ENCODE measurements at places on chromosomes 13 and 19.

GRCh38 chr13:20489185-20489820 lies 36.4 kb downstream of the CRYL1 start:
- DNase-seq, result no peak

DNA sequence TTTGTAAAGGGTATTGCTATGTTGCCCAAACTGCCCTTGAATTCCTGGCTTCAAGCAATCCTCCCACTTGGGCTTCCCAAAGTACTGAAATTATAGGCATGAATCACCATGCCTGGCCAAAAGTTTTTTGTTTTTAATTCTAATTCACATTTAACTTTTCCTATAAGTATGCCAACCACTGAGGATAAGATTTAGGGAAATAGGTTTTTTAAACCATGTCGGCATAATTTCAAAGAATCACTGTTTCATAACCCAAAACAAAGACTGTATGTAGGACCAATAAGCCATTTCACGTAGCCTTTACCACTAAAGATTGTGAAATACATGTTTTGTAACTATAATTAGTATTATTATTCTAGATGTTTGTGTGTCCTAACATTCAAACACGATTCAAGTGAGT lies 8.2 kb downstream of the ZDHHC20 start:
- DNase-seq, result no peak

GRCh38 chr13:79306650-79307049 lies 99.4 kb downstream of the RBM26 start:
- DNase-seq, result no peak

DNA sequence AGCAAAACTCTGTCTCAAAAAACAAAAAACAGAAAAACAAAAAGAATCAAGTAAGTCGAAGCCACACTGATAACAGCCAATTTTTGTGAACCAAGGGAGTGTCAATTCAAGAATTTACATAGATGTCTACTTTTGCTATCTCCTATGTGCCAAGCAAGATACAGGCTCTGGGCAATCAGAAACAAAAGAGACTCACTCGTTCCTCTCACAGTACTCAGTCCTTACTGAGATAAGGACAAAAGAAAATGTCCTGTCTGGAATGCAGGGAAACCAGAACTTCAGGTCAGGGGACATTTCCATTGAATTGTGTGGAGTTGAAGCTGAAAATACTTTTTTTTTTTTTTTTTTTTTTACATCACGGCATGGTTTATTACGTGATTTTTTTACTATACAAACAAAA lies 53.0 kb downstream of the NLRP12 start:
- DNase-seq, result no peak

DNA sequence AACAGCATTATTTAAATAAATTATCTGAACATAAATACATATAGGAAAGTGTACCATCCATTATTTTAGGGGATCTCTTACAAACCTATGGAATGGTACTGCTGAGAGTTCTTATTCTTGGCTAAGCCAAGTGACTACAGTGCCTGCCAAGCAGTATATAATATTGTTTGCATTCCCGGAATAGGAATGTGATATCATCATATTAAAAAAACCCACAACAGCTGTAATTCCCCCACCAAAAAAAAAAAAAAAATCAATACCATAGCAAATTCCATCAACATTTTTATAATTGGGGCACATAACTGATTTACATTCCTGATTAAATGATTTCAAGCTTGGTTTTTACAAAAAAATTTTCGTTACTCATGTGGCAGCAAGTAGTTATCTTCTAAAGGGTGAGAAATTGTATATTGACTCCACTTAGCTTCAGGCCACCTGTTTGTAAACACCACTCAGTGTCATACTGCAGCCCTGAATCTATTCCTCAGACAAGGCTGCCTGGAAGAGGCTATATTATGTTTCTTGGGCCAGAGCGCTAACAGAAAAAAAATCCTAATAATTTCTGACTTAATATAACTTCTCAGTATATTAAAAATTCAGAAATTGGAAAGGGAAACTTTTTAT lies 278.1 kb downstream of the DNAJC15 start:
- no peak for DNase-seq

- DNase-seq, result no peak
These were observed 760.4 kb upstream of the PCDH20 start for GRCh38 chr13:62176051-62176450.

DNA sequence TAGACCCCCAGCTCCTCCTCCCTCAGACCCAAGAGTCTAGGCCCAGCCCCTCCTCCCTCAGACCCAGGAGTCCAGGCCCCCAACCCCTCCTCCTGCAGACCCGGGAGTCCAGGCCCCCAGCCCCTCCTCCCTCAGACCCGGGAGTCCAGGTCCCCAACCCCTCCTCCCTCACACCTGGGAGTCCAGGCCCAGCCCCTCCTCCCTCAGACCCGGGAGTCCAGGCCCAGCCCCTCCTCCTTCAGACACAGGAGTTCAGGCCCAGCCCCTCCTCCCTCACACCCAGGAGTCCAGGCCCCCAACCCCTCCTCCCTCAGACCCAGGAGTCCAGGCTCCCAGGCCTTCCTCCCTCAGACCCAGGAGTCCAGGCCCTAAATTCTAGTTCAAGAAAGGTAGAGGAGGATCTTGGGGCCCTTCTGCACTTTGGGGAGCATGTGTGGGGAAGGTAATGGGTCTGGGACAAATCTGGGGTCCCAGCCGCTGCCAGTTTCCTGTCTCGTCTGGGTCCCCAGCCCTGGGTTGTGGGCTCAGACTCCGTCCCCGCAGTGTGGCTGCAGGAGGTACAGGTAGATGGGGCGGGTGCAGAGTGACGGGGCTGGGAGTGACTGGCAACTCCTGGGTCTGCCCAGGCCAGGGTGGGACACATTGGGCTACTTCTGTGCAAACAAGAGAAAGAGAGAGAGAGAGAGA lies 3.2 kb upstream of the TMEM190 start:
- DNase-seq, result no peak

DNA sequence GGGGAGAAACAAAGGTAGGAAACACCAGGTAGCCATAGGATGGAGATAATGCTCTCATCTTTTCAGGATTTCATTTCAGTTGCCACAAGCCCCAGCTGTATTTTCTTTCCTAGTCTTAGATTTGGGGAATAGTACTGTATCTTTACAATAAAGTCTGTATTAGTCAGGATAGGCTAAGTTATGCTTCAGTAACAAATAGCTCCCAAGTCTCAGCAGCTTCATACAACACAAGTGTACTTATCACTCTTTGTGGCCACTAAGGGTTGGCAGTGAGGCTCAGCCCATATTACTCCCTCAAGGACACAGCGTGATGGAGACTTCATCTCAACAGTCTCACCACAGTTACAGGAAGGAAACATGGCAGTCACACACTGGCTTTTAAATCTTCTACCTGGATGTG lies 61.4 kb downstream of the STARD13 start:
- DNase-seq, result no peak

- DNase-seq, result no peak
These were observed 2.8 kb downstream of the IQCN start for GRCh38 chr19:18271433-18271841.

DNA sequence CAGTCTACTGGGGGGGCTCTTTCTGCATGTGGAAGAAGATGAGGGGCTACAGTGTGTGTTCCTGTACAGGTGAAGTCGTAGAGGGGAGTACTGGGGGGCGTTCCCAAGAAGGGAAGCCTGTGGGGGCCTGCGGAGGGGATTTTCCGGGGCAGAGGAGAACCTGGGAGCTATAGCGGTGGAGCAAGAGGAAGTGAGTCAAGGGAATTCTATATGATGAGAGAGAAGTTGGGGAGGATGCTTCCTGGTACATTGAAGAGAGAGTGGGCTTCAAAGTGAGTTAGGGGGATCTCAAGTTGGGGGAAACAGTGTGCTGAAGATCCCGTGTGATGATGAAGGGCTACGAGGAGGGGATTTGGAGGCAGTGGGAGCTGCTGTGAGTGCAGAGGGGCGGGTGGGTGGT lies 1.9 kb upstream of the CACNG8 start:
- DNase-seq, result no peak

DNA sequence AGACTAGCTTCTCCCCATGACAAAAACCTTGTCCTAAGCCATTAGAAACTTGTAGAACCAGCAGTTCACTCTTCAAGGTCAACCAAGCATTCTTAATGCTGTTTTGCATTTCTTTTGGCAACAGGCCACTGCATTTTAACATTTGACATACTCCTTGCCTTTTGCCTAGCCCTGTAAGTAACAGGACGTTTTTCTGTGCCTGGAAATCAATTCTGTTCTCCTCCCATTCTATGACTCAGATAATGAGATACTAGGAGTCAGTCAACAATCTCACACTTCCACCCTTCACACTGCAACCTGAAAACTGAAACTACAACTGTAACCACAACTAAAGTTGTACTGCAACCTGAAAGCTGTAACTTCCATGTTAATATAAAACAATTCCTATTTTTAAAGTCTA lies 268.7 kb downstream of the MZT1 start:
- DNase-seq, result no peak

GRCh38 chr13:59348617-59349016 lies 815.1 kb downstream of the DIAPH3 start:
- no peak for DNase-seq
